ENCODE measurements at places on chromosomes 11 and 22.

DNA sequence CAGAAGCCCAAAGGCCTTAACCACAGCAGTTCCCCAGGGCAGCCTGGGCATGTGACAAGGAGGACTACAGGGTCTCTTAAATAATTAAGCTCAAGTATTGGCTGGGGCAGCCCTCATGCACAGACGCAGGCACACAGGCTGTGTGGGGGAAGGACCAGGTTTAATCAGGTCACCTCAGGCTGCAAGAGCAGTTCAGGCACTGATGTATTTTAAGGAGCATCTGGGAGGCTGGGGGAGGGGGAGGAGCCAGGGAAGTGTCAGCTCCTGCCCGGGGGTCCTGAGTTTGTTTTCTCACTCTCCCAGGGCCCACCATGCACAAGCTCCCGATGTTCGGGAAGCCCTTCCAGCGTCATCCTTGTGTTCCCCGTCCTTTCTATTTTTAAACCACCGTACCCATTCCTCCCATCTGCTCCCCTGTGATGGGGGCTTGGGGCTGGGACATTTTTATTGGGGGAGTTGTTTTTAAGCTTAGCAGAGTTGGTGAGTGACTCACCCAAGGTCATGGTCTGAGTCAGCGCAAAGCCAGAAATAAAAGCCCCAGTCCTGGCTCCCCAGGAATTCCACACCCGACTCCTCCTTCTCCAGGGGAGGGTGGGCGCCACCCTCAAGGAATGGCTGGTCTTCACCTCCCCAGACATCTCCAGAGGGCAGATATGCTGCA lies 2.4 kb downstream of the CSDC2 start:
- DNase-seq: no peak

DNA sequence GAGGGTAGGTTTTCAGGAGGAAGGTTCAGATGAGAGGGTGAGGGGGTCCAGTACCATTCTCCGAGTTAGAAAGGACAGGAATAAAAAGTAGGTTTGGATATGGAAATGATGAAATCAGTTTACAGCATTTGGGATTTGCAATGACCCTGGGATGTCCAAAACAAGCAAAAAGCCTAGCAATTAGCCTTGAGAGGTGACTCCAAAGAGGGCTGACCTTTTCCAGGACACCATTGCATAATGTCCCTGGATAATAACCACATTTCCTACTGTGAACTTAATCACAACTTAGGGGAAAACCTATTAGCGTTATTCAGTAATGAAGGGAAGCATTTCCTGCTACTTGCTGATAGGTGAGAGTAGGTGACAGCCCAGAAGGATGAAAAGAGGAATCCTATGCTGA lies 101.4 kb upstream of the ARHGAP42 start:
- DNase-seq: no peak

GRCh38 chr11:123428116-123428715 lies 1.9 kb upstream of the GRAMD1B start:
- no peak for DNase-seq

- peak; percentile 69 for DNase-seq
Measured at GRCh38 chr11:34192481-34193401, 87.3 kb downstream of the NAT10 start.

Measured in AG09309 (cell line).